ENCODE measurements at places on chromosomes 6 and 20.

DNA sequence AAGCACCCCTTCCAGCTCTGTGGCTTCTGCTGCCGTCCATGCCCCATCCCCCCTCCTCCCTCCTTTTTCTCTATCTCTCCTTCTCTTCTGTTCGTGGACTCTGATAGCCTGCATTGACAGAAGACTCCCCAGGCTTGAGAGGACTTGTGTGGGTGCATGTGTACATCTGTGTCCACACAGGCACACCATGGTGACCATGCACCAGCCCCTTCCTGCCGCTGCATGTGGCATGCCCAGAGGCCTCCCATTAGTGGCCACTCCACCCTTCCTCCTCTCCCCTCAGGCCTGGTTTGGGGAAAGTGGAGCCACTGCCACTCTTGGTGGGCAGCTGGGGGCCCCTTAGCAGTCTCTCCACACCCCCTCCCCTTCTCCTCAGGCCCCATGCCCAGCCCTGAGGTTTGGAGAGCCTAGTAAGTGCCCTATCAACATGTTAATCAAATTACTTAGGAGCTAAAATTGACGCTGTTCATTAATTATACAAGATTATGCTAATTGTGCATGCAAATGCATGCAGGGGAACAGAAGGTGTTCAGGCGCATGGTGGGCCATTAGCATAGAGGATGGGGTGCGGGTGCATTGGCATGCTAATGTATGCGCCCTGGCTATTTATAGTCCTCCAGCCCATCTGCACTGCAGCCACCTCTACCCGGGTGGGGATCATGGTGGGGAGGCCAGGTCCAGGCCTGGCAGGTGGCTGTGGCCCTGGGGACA, 45.9 kb downstream of the EBF4 start:
- DNase-seq, result no peak

GRCh38 chr6:19035461-19036195, 648.5 kb downstream of the RNF144B start:
- no peak for DNase-seq

DNA sequence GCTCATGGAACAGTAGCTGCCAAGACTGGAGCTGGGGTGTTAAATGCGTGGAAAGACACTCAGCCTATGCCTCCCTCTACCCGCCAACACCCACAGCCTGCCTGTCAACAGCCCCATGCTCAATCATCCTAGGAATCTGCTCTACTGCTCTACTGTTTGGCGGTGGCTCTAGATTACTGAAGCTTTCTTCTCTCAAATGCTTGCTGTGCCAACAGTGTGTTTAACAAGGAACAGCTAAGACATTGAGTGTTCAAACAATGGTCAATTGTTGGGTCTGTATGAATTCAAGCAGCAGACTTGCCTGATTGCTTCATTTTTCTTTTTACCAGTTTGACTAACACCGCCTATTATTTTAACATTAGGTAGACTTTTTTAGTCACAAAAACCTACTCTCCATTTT, 258.6 kb downstream of the SOD2 start:
- DNase-seq, result no peak

- no peak for DNase-seq
These were observed 80.8 kb upstream of the MPC1 start for GRCh38 chr6:166463359-166464067.

DNA sequence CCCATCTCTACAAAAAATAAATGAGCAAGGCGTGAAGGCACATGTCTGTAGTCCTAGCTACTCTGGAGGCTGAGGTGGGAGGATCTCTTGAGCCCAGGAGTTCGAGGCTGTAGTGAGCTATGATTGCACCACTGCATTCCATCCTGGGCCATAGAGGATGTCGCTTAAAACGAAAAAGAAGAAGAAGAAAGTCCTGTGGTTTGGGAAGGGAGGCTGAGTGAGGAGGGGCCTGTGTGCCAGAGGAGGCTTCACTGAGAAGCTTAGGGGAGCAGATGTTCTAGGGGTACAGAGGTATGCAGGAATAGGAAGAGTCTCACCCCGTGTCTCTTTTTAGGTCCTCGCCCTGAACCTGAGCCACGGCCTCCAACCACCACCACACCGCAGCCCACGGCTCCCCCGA, 4.2 kb downstream of the MMP9 start:
- no peak for DNase-seq

GRCh38 chr6:7726416-7727085, 652 bp downstream of the BMP6 start:
- DNase-seq, result peak; percentile 53

- no peak for DNase-seq
These were observed 134.0 kb upstream of the RREB1 start for GRCh38 chr6:6973721-6974120.

DNA sequence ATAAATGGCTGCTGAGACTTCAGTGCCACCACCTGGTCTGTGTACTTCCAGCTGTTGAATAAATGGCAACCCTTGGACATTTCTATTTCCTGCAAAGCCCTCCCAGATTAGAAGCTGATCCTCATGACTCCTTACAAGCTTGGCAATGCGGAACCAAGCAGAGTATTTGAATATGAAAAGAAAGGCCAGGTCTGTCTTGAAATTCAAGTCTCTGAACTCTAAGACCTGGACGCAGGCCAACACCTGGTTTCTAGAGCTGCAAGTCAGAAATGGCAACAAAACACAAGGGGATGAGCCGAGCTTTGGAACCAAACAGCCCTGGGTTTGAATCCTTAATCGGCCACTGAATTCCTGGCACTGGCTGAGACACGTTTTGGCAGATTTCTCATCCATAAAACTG, 353.4 kb downstream of the PTPRT start:
- no peak for DNase-seq

GRCh38 chr20:53939572-53940359, 130.6 kb downstream of the BCAS1 start:
- peak; percentile 97 for DNase-seq

GRCh38 chr6:160000280-160000704, 31.4 kb downstream of the IGF2R start:
- DNase-seq, result no peak

DNA sequence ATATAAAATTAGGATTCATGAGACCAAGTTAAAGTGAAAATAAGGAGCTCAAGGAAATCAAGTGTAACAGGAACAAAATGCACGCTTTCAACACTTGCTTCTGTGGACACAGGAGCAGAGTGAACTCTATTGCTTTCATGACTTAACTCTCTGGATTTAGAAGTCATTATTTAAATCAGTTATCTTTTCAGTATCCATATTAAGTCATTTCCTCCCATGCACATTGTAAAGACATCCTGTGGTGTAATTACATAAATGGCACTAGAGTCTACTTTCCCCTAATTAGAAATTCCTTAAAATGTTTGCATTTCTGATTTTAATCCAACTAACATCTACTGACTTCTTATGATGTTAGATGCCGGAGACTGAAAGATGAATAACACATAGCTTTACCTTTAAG, 88.0 kb downstream of the INSM1 start:
- no peak for DNase-seq

DNA sequence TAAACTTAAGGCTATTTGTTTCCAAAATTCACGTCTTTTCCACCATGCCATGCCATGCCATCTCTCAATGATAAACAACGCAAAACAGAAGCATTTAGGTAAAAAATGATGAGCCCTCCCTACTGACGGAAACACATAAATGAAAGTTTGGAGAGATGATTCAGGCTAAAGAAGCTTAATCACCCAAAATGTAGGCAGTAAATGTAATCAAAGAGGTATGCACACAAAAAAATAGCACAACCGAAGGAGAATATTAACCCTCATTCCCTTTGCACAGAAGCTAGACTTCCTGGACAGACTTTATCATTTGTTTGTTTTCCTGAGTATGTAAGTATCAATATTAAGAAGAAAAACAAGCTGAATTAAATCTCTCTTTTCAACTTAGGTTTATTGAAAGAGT, 28.8 kb downstream of the DCDC2 start:
- no peak for DNase-seq

GRCh38 chr6:134352786-134353480, 35.0 kb upstream of the SGK1 start:
- DNase-seq, result no peak

DNA sequence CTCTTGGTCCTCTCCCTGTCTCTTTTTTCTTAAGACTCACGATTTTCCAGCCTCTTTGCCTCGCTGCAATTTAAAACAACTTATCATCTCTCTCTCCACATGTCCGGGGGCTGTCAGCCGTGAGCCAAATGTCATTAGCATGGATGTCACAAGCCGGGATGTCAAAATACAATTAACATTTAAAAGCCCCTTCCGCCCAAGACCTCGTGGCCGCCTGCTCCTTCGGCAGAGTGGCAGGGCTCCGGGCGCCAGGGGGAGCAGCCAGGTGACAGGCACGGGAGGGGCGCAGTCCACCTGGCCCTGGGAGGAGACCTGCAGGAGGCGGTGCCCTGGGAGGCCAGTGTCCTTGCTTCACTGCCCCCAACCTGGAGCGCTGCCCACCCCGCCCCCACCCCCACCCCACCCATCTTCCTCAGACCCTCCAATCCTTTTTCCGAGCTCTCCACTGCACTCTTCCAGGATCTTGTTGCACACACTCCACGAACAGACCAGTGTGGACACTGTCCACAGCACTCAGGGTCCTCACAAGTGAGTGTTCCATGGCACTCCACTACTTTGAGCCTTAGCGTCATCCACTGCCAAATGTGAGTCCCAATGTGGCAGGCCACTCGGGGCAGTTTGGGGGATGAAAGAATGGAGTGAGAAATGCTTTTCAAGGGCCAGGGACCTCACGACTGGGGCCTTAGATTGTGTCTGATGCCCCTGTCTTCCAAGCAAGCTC, 5.6 kb upstream of the GRM4 start:
- no peak for DNase-seq

GRCh38 chr20:61556111-61556510, 304.1 kb downstream of the CDH4 start:
- DNase-seq, result no peak

GRCh38 chr6:107806691-107807090, 17.4 kb downstream of the SCML4 start:
- DNase-seq, result no peak

DNA sequence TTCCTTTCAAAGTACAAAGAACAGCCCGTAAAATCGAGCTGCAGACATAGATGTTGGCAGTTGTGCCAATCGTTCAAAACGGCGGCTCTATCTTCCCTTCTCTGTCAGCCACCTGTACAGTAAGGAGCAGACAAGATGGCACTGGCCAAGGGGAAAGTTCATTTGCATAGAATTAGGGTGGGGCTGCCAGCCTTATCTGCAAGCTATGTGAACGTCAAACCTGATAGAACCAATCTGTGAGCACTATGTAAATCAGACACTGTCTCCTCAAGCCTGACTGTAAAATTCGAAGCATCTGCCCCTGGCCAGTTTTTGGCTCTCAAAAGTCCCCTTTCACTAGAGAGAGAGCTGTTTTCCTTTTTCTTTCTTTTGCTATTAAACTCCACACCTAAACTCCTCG, 374.5 kb downstream of the EPM2A start:
- DNase-seq, result peak; percentile 45

DNA sequence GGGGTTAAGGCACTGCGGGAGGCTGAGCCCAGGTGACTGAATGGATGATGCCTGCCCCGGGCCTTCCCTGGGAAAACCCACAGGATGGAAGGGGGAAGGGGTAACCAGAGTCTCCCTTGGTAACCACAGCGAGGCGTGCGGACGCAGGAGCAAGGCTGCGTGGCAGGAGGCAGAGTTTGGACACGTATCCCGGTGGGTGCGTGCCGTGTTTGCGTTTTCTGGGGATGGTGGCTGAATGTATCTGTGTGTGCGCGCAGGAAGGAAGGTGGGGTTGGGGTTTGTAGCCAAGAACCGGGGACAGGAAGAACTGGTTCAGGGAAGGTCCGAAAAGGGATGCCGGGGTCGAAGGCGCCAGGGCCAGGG, 1.8 kb downstream of the MDGA1 start:
- DNase-seq, result no peak

DNA sequence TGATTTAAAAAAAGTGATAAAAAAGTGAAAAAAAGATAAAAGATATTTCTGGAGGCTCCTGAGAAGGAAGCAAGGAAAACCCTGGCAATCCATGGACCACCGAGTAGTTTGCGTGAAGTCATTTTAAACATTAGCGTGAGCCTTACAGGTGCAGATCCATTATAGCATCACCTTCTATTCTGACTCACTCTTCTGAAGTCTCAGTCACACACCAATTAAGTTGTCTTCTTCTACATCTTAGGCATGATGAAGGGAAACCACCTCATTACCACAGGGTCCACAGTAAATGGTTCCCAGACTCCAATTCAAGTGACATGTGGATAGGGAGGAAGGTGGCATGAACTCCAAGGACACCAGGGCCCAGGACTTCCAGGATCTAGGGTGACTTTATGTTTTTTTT, 99.1 kb downstream of the GJA10 start:
- no peak for DNase-seq

DNA sequence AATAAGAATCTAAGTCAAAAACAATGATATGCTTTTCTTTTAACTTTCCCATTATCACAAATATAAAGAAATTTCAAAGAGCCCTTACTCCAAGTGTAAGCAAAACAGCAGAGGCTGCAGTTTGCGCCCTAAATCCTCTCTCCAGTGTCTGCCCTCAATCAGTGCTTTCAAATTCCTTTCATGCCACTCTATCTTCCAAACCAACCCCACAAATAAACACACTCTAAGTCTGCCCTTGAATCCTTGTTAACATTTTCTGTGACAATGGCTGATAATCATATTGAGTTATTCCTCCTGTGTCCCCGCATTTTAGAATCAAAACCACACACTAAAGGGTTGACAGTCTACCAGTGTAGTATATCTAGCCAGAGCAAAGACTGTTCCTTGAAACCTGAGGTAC, 317.9 kb upstream of the MARCKS start:
- no peak for DNase-seq

DNA sequence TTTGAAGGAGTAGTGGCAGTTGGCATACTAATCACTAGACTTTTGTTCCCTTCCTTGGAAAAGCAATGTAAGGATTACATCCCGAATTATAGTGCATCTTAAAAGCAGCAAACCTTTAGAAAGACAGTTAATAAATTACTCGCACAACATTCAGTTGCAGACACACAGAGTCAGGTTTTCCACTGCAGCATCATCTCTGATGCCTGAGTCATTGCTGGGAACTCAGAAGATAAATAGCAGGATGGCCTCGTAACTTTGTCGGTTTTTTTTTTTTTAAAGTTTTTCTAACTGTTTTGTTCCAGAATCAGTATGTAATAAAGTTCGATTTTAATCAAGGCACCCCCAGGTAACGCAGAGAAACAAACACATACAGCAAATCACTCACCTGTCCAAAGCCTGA, 34.3 kb downstream of the GJA10 start:
- DNase-seq, result no peak

- no peak for DNase-seq
These were observed 1.7 kb downstream of the RPS6KA2 start for GRCh38 chr6:166625356-166625755.

DNA sequence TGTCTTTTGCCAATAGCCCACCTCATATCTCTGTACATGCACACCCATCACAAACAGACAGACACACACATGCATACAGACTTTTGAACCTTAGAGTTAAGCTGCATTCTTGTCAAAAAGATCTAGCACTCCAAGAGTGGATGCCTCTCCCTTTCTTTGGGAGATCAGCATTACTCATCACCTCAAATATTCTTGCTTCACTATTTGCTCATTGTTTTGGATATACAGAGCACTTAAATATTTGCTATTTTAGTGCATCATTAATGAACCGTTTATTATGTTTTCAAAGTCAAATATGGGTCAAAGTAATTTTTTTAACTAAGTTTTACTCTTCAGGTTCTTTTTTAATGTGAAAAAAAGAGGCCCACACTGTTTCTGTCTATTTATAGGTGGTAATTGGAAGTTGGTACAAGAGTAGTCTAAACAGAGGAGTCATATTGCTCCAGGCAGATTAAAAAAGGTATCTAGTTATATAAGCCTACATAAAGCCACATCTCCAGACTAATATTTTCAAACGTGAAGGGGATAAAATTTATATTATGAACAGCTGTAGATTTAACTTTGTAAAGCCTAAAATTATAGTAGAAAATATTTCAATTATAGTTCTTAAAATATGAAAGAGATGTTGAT, 102.6 kb downstream of the FLRT3 start:
- no peak for DNase-seq

Data from OCI-M1 (cell line).